ENCODE measurements at places on chromosomes 7 and 10.

DNA sequence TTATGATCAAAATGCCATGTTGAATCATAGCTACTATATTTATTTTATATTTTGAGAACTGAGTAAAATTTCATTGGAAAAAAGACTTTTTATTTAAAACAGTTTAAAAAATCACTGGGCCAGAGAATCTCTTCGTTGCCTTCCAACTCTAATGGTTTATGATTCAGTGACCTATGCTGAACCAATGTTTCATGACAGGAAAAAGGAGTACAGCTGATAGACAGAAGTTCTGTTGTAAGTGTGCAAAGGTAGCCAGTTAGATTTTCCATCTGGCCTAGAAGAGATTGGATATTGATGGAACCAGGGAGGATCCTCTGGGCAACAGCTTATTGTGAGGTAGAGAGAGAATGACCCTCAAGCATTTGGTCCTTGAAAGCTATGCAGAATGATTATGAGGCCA is 745.8 kb downstream of the SUGCT start:
- no peak for DNase-seq

DNA sequence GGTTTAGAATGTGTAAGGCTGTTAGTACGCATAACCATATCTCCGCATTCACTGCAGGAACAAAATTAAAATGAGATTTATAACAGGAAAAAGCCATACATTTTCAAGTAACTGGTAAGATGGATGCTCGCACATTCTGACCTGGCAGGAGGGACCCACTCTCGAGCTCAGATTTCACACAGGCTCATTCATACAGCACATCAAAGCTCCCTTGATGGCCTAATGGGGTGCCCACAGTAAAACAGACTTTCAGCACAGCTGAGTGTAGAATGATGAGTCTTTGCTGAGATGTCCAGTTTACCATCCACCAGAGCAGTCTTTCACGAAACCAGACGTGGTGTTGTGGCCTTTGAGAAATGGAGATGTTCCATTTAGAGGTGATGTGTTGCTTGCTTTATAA is 8.9 kb downstream of the FOXI2 start:
- no peak for DNase-seq

DNA sequence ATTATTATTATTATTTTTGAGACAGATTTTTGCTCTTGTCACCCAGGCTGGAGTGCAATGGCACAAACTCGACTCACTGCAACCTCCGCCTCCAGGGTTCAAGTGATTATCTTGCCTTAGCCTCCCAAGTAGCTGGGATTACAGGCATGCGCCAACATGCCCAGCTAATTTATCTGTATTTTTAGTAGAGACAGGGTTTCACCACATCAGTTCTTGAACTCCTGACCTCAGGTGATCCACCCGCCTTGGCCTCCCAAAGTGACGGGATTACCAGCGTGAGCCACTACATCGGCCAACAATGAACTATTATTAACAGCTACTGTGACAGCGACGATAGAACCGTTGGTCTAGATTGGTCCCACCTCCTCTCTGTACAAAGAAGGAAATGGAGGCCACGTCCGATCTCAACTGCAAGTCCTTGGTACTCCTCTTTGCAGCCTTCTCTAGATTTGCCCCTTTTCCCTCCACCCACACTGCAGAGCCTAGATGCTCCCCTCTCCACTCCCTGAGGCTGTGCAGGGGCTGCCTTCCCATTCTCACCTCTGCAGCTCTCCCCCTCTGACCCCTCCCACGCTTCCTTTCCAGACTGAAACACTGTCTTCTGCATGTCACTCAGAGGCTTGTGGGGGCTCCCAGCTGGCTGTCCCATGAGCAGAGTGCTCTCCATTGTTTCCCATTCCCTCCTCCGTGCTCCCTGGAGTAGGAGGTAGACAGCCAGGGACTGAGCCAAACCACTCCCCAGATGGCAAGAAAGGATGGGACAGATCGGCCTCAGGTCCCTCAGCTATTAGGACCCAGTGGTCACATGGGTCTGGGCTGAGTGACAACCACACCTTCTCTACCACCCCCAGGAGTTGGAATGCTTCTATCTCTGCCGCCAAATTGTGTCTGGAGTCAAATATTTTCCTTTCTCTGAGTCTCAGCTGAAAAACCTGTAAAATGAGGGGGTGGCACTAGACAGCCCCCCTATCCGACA is 2.3 kb downstream of the LOXL4 start:
- no peak for DNase-seq

GRCh38 chr10:100148353-100149211 is 37.2 kb downstream of the ERLIN1 start:
- no peak for DNase-seq

DNA sequence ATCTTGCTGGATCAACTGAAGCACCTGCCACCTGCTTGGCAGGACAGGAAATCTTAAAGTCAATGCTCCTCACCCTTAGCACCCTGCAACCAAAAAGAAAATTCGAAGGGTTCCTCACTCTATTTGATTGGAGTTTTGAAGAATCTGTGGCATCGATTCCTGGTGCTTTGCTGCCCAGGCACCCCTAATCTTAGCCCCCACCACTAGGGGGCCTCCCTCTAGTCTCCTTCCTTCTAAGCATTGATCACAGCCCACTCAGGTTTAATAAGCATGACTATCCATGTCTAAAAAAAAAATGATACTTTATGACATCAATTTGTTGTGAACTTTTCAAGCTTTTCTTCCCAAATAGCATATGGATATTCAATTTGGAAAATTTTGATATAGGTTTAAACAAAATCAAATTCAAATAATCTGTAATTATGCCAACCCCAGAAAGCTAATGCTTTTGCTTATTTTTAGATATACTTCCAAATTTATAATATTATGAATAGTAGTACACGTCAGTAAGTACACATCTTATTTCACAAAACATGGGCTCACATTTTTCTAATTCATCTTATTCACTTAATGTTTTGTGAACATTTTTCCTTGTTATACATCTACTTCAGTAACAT is 45.3 kb downstream of the NRG3 start:
- no peak for DNase-seq

DNA sequence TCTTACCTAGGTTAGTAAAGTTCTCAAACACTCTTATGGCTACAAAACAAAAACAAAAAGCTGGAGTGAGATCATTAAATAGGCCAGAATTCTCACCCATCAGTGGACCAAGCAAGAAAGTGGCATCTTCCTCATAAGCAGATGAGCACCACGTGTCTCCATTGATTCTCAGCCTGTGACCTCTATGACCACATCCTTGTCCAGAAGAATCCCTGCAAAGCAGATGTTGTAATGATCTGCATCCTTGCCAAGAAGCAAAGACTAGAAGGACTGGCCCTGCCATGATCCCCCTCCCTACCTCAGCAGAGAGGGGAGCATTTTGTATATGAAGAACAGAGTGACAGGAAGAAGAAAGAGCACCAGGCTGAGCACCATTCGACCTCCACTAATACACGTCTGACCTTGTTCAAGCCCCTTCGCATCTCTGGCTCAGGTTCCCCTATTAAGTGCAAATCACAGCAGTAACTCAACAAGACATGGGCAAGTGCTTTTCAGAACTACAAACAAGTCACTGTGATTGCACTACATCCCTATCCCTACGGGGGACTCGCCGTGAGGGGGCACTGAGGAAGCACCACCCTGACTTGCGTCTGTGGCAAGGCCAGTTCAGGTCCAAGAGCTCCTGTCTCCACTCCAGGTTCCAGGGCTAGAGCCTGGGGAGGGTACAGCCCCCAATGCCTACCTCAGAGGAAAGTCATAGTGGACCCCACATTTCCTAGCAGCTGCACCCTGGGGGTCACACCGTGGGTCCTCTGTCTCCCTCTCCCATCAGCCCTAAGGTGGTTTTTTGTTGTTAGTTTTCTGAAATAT is 22.2 kb upstream of the RASSF4 start:
- DNase-seq: no peak

- no peak for DNase-seq
These were observed 124.6 kb downstream of the LRRN3 start for GRCh38 chr7:111215550-111215949.

DNA sequence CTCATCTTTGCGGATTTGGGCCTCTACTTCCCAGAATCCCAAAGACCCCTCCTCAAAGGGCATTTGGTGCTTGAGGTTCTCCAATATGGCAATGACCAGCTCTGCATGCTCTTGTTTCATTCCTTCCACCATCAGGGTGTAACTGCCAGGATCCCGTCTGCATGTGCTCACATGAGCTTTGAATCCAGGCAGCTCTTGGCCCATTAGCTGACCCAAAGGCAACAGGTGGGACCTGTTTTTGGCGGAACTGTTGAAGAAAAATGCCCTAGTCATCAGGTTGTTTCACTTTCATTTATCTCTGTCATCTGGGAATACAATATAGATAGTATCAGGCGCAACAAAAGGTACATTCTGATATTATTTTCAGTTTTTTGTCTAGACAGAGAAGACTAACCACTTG is 159.1 kb upstream of the TCF7L2 start:
- DNase-seq: no peak

DNA sequence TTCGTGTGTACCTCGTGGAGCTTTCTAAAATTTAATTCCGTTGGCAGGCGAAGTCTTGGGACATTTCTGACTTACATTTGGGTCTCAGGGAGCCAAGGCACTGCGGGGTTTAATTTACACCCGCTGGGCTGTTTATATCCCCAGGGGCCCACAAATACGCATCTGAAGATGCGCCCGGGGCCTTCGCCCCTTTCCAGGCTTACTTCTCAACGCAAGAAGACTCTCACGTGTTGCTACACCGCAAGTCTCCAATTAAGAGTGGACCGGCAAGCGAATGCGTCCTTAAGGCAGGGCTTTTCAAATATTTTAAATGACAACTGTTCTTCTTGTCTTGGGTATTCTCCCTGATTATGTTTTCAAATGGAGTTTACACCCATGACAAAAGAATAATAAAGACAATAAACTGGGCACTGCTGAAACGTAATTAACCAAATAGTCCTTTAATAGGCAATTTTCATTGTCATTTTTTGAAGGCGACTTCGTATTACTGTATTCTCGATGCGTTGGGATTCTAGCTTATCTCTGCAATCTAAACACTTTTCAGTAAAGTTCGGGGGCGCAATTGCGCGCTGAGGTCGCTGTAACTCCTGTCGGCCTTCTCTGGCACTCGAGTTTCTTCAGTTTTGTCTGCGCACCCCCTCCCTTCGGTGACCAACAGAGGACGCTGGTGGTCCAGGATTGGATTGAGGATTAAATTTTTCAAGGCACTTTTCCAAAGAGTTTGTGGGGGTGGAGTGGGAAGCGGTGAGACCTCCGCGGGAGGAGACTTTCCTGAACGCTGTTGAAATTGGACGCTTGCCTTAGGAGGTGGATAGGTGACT is 837 bp upstream of the IGFBP3 start:
- DNase-seq: peak; percentile 87

- DNase-seq: peak; percentile 79
These were observed 1.6 kb downstream of the PDGFA start for GRCh38 chr7:517774-518629.

DNA sequence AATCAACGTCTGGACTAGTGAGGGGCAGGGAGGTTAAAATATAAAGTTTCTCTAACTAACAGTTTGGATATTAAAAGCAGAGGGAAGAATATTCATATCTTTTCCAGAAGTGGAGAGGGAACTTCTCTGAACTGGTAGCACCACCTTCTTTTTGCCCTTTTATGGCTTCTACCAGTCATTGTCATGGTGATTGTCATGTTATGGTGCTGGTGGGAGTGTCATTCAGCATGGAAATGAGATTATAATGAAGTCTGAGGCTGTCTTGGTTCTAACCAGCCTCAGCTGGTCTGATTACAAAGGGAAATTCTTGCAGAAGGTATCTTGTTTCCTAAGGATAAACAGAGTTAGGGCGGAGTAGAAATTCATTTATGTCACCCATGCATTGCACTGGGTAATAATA is 523.8 kb downstream of the ZWINT start:
- no peak for DNase-seq

DNA sequence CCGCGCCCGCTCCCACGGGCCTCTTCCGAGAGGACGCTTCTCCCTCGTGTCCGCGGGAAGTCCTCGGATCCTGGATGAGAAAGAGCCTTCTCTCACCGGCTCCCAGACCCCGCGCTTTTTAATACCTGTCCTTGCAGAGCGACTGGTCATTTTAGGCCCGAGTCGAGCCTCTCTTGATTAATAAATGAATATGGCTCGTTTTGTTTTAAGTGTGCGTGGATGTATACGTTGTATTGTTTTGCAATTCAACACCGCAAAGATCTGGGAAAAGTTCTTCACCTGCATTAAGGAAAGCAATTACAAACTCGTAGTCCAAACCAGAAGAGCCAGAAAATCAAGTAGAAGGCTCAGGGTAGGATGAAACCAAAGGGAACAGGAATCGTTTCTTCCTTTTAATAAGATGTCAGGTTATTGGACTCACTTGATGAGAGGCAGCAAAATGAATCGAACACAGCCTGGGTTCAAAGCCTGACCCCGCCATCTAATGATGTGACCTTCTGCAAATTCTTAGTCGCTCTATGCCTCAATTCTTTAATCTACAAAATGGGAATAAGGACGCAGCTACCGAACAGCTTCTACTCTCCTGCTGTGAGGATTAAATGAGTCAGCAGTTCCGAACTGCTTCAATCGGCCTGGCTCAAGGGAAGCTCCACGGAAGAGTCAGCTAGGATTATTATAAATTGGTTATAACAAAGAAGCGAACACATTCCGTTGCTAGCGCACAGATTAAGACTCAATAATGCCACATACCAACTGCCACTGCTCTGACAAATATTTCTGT is 277.8 kb upstream of the NEBL start:
- DNase-seq: no peak

- DNase-seq: no peak
These were observed 170.2 kb upstream of the KLF14 start for GRCh38 chr7:130904031-130904757.

DNA sequence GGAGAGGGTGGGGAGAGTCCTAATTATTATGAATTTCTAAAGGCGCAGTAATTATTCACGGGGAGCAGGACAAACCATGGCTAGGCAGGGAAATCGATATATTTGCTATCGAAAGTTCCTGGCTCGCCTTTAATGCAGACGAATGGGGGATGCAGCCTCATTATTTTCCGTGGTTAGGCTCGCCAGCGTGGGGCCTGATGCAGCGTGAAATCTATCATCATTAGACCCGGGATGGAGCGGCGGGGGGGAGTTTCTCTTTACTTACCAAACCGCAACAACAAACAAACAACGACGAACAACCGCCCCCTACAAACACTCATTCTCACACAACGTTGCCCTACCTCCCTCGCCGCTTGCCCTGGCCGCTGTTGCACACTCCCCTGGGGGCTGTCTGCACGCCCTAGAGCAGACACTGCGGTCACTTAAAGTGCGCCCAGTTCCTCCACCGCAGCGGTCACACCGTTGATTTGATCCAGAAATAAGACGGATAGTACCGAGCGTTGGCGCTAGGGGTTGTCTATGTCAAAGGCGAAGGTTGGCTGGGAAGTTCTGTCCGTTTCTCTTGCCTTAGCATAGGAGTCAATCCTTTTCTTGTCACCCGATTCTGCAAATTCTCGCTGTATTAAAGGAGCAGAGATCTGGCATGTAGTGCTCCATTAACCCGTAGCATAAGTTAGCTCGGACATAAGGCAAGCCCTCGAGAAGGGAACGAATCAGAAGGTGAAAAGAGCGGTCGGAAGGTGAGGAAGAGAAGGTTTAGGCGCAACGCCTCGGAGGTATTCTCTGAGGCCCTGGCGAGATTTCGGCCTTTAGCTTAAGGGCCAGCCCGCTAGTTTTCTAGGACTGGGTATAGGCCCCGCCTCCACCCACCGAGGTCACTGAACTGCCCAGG is 10.4 kb downstream of the NXPH1 start:
- DNase-seq: no peak

- no peak for DNase-seq
These were observed 17.6 kb upstream of the IMPDH1 start for GRCh38 chr7:128427289-128427891.
